Lung (tissue), 17 donors: ENCODE measurements at places on chromosomes 6 and 20. TPM values are rescaled to one million over a fixed set of nuclear protein-coding genes. Genes with fewer than 3 reads are reported as not detected.

- no peak for DNase-seq
Observed at GRCh38 chr6:79538106-79538971, 1.1 kb upstream of the LCA5 start.

The DNMT3B gene
- total RNA-seq: 3.1 TPM

- DNase-seq: no peak
Observed at GRCh38 chr20:57818418-57819181, 108.8 kb upstream of the PMEPA1 start.

The RGS17 gene
- total RNA-seq: 1.7 TPM

- peak; percentile 9 for DNase-seq
Observed at GRCh38 chr20:57656821-57657534, 36.8 kb upstream of the ZBP1 start.

DNA sequence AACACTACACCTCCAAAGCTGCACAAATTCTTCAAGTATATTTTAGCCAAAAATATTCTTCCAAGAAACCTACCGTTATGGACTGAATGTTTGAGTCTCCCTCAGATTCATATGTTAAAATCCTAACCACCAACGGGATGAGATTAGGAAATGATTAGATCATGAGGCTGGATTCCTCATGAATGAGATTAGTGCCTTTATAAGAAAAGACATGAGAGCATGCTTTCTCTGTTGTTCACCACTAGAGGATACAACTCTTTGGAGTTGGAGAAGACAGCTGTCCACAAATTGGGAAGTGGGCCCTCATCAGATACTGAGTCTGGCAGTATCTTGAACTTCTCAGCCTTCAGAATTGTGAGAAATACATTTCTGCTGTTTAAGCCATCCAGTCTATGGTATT is 7.1 kb upstream of the SLC17A4 start:
- no peak for DNase-seq

DNA sequence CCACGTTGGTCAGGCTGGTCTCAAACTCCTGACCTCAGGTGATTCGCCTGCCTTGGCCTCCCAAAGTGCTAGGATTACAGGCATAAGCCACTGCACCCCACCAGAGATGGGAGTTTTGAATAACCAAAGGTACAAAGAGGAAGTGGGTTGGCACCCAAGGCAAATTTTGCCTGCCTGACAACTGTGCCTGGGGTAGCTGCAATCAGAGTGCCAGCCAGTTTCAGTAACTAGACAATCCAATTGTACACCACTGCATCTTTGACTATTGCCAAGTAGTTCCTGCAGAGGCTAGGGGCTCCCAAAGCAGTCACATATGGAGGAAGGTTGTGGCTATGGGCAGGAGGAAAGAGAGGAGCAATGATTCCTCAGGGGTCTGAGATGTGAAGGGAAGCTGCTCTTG is 16.6 kb downstream of the ZC3H12D start:
- DNase-seq: no peak

The LRFN2 gene
- not detected for total RNA-seq

DNA sequence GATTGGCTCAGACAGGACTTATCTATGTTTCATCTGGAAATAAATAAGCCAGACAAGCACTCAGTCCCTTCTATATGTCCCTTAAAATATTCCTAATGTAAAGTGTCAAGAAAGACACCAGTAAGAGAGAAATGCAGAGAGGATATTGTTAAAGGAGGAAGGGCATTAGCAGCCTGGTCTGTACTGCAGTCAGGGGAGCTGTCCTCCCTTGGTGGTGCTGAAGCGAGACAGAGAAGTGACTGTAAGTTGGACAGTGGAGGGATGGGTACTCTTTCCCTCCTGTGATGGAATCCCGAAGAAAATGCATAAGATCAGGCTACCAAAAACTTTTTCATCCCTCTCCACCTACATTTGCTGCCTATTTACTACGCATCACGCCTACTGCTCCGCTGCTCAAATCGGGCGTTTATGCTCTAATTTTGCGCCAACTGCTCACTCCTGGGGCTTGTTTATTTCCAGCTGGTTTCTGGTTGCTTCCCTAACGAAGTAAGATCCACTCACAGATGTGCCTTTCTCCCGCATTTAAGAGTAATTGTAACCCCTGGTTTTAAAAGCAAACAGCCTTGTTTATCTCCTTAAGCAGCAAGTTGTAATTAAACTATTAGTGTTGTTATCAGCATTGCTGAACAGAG is 35.2 kb downstream of the PHACTR1 start:
- peak; percentile 69 for DNase-seq

DNA sequence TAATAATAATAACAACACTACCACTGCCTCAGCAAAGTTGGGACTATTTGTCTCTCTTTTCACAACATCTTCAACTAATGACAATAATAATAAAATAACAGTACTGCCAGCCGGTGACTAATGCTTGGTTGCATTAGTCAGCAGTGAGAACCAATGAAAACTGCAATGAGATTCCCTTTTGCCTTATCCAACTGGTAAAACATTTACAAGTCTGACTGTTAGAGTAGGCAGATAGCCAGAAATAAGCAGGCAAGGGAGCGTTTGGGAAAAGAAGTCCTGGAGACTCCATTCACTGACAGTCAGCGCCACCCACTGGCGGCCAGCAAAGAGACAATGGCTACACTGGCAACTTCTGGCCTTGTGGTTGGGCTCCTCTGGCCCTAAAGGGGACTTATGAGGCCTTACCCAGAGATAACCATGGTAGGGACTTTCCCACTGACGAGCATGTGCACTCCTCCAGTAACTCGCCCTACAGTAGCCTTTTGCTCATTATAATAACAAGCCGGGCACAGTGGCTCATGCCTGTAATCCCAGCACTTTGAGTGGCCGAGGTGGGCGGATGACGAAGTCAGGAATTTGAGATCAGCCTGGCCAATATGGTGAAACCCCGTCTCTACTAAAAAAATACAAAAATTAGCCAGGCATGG is 3.4 kb upstream of the NSFL1C start:
- peak; percentile 79 for DNase-seq
